Type B pancreatic cell (in vitro differentiated cells): ENCODE measurements at places on chromosomes 7 and 10. TPM values are rescaled to one million over a fixed set of nuclear protein-coding genes. Genes with fewer than 3 reads are reported as not detected.

- H3K4me1 ChIP-seq, result peaks cover 20% of the 10 kb centered on the region
- no peak for DNase-seq
- no peaks in the 10 kb centered on the region for H3K36me3 ChIP-seq
- H3K4me3 ChIP-seq, result no peak overlapping the region
- no peak overlapping the region for H3K27ac ChIP-seq
These were observed 27.5 kb downstream of the HOXA1 start for GRCh38 chr7:27068259-27068658.

DNA sequence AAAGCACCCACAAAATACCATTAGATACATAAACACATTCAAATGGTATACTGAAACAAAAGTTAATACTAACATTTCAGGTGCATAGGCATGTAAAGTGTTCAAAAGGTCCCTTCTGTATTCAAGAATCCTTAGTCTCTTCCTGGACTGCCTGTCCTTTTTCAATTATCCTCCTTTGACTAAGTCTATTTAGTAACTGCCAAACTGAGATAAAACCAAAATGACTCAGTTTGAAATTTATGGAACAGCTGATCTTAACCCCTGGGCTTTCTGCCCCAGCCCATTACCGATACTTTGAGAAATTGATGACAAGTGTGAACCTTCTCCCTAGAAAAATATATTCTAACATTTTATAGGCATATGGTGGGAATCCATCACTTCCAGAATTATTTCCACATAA lies 5.4 kb downstream of the EPC1 start:
- no peak overlapping the region for H3K4me3 ChIP-seq
- peaks cover 39% of the 10 kb centered on the region for H3K4me1 ChIP-seq
- no peak for DNase-seq
- no peaks in the 10 kb centered on the region for H3K27me3 ChIP-seq
- H3K27ac ChIP-seq, result peak overlapping the region; percentile 2

DNA sequence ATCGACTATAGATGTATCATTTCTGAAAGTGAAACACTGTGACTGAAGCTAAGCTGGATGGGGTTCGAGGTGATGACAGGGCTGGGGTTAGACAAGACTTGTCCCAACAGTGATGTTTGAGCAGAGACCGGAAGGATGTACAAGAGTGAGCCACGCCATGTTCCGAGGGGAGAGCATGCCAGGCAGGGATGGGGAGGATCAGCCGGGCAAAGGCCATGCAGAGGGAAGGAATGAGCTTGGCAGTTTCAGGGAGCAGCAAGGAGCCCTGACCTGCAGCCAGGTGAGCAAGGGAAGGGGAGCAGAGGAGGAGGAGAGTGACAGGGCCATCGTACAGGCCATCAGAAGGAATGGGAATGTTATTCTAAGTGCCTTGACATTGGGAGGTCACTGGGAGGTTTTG lies 114.9 kb upstream of the GPR26 start:
- DNase-seq, result no peak
- H3K27me3 ChIP-seq, result peaks cover 62% of the 10 kb centered on the region
- H3K4me3 ChIP-seq, result no peak overlapping the region
- H3K4me1 ChIP-seq, result no peaks in the 10 kb centered on the region
- H3K27ac ChIP-seq, result no peak overlapping the region

GRCh38 chr10:108574233-108574632 lies 1349.1 kb downstream of the XPNPEP1 start:
- H3K36me3 ChIP-seq, result no peaks in the 10 kb centered on the region
- H3K4me3 ChIP-seq, result no peak overlapping the region
- H3K27ac ChIP-seq, result no peak overlapping the region
- no peak for DNase-seq

DNA sequence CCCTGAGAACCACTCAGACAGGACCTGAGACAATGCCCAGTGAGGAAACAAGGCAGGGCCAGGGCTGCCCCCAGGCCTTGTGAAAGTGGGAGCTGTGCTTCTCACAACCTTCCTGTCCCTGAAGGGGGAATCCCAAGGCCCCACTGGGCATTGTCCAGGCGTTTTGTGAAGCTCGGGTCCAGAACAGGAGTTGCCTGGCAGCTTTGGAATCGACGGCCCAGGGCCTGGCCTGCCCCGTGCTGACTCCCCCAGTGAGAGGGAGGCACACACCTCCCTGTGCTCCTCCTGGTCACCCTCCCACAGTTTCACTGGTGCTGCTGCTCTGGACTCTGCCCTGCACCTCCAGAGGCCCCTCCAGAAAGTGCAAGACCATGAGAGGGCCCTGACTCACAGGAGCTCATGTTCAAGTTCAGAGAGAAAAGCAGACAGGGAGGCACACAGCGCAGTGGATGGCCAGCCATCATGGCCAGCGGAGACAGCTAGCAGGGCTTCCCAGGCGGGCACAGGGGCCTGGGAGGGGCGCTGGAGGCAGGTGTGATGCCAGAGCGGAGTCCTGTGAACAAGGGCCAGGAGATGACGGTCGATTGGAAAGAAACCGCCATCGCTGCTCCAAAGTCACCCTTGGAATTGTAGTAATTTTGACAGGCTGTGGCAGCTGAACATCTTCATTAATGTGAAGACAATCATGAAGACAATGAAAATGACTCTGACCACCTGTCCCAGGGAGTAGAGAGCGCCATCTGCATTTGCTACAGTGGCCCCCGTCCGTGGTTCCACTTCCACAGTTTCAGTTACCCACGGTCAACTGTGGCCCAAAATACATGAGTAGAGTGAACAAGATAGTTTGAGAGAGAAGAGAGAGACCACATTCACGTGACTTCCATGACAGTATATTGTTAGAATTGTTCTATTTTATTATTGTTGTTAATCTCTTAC lies 103.7 kb downstream of the MKI67 start:
- no peaks in the 10 kb centered on the region for H3K36me3 ChIP-seq
- H3K27me3 ChIP-seq, result peaks cover 11% of the 10 kb centered on the region
- H3K27ac ChIP-seq, result no peak overlapping the region
- peaks cover 19% of the 10 kb centered on the region for H3K4me1 ChIP-seq

DNA sequence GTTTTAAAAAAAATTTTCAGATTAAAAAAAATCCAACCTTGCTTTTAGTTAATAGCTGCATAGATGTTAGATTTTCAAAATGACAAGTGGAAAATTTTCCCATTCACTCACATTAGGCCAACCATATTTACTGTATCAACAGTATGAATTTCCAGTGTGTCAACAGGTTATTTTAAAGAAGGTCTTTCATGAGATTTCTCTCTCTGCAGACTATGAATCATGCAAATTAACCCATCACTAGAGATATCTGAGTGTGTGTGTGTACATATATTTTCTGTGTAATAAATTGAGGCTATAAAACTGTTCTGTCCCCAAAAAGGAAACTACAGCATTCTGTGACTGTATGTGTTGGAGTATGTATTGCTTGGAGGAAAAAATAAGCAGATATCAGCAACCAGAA lies 305.6 kb downstream of the ARL4A start:
- no peak for DNase-seq
- H3K27me3 ChIP-seq, result no peaks in the 10 kb centered on the region
- H3K4me1 ChIP-seq, result no peaks in the 10 kb centered on the region
- no peaks in the 10 kb centered on the region for H3K36me3 ChIP-seq

- no peaks in the 10 kb centered on the region for H3K4me1 ChIP-seq
- H3K27ac ChIP-seq, result no peak overlapping the region
- H3K27me3 ChIP-seq, result no peaks in the 10 kb centered on the region
- DNase-seq, result no peak
- H3K4me3 ChIP-seq, result no peak overlapping the region
These were observed 60.2 kb downstream of the FIGNL1 start for GRCh38 chr7:50389961-50390360.

GRCh38 chr7:71429083-71429482 lies 297.1 kb downstream of the GALNT17 start:
- H3K27ac ChIP-seq, result no peak overlapping the region
- peaks cover 16% of the 10 kb centered on the region for H3K4me1 ChIP-seq
- no peak for DNase-seq
- peaks cover 13% of the 10 kb centered on the region for H3K36me3 ChIP-seq
- H3K4me3 ChIP-seq, result no peak overlapping the region

DNA sequence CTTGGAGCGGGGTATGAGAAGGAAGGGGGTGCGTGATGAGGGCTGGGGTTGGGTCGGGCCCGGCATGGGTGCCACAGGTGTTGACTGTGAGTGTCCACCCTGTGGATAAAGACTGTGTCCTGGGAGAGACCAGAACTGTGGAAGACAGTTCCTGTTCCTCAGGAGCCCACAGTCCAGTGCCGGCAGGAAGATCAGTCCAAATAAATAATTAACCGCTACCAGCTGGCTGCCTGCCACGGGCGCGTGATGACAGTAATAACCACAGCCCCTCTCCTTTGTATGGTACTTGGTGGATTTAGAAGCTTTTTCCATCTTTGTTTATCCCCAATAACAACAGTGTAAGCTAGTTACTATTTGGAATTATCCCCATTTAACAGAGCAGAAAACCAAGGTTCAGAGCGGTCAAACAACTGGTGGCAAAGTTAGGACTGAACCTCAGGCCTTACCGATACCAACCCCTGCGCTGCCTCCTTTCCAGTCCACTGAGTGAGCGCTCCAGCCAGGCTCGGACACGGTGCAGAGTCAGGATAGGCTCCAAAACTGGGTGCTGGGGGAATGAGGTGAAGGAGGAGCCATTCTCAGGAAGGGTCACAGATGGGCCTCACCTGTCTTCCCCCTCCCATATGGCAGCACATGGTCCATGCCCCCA lies 5.1 kb downstream of the ZMIZ1 start:
- no peaks in the 10 kb centered on the region for H3K36me3 ChIP-seq
- H3K27me3 ChIP-seq, result no peaks in the 10 kb centered on the region
- DNase-seq, result no peak
- H3K4me1 ChIP-seq, result peaks cover 69% of the 10 kb centered on the region
- peak overlapping the region; percentile 98 for H3K4me3 ChIP-seq
- H3K27ac ChIP-seq, result peak overlapping the region; percentile 82

DNA sequence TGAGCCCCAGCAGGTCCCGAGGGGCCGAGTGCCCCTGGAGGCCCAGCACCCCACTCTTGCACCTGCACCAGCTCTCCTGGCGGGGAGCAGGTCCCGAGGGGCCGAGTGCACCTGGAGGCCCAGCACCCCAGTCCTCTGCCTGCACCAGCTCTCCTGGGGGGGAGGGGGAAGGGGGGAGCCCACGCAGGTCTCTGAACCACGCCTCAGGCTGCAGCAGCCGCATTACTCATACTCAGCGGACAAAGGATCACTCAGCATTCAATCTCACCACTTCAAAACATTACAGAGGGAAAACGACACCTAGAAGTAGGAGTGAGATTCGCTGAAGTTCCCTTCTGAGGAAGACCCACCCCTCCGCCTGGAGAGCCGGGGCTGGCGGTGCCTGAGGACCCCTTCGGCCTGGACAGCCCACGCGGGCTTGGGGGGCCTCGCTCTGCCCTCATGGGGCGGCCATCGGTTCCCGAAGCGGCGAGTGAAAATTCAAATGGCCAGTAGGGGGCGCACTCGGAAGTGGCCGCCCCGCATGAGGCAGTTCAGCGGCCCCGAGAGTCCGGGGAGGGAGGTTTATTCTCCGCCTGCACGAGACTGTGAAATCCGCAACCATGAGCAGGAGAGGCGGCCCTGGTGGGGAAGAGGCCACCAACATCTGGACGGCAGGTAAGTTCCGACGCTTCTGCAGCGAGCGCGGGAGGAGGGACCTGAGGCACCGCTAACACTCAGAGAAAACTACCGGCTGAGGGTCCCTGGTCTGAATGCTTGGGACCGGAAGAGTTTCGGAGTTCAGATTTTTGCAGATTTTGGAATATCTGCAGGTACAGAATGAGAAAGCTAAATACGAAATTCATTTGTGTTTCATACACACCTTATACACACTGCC lies 1.1 kb upstream of the GPER1 start:
- DNase-seq, result peak; percentile 84
- peak overlapping the region; percentile 86 for H3K4me3 ChIP-seq
- H3K27me3 ChIP-seq, result no peaks in the 10 kb centered on the region
- no peaks in the 10 kb centered on the region for H3K36me3 ChIP-seq
- H3K4me1 ChIP-seq, result peaks cover 33% of the 10 kb centered on the region

GRCh38 chr7:39085590-39086049 lies 107.9 kb downstream of the POU6F2 start:
- no peak for DNase-seq
- peaks cover 21% of the 10 kb centered on the region for H3K4me1 ChIP-seq
- H3K4me3 ChIP-seq, result peak overlapping the region; percentile 81
- H3K27ac ChIP-seq, result no peak overlapping the region
- peaks cover 21% of the 10 kb centered on the region for H3K27me3 ChIP-seq

Gene SPDYE2
- total RNA-seq, result not detected in 2 replicates

Gene BTBD16
- total RNA-seq, result 0.29 and 0.46 TPM in 2 replicates

Gene STEAP1
- 2.9 and 3.4 TPM in 2 replicates for total RNA-seq

Gene ACSM6
- total RNA-seq, result not detected in 2 replicates

Gene STAMBPL1
- 5.9 and 8.4 TPM in 2 replicates for total RNA-seq

Gene CLCN1
- 0.12 and 0.22 TPM in 2 replicates for total RNA-seq

Gene KCNIP2
- total RNA-seq, result 1.4 and 4.9 TPM in 2 replicates
